ENCODE measurements at places on chromosomes 7 and 10.
A peak's percentile ranks its signal among the peaks of the same experiment; 100 is the strongest.

GRCh38 chr7:128271471-128271941, 30.4 kb downstream of the LEP start:
- peak; percentile 32 for DNase-seq

GRCh38 chr7:128867241-128867640, 4.6 kb downstream of the ATP6V1F start:
- DNase-seq, result no peak

DNA sequence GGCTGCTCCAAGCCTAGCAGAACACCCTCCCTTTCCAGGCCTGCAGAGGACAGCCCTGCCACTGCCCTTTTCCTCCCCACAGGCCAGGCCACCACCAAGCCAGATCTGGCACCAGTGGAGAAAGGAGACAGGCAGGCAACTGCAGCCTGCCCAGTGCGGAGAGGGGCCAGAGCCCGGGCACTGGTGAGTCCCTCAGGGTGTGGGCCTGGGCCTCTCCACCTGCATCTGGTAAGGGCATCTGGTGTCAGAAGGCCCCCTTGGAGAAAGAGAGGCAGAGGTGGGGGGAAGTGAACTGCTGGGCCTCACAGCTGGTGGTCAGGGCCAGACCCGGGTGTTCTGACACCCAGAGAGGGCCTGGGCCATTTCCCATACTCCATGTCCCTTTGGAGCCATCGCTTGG, 27.9 kb downstream of the ZNF783 start:
- no peak for DNase-seq

DNA sequence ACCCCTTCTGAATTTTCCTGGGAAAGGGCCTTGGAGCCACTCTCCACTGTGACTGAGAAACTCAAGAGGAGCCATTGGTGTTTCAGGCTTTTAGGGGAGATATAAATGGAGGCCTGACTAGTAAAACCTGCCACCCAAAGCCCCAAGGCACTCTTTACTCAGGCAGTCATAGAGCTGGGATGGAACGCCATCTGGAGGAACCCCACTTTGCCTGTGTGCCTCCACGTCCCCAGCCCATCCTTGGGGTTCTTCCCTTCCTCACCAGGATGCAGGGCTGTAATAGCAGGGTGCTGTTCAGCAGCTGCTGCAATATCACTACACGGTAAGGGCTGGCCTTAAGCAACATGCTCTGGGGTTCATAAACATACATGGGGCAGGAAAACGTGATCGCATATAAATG, 232.6 kb downstream of the BAMBI start:
- DNase-seq, result no peak

DNA sequence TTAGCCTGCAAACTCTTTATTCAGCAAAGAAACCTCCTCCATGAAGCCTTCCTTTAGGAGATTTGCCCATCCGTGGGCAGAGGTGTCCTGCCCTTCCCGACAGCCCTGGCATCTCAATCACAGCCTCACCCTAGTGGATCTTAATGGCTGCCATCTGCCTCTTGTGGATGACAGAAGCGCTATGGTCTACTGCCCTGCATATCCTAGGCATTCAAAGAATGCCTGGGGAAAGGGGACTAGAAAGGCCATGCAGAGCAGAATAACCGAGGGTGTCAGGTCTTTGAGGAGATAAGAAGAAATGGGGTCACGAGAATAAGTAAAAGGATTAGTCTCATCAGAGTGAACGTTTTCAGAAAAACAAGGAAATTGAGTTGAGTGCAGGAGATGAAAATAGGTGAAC, 57.7 kb upstream of the SPOCK2 start:
- peak; percentile 74 for DNase-seq

- no peak for DNase-seq
These were observed 163.8 kb upstream of the KAT6B start for GRCh38 chr10:74662635-74663034.

DNA sequence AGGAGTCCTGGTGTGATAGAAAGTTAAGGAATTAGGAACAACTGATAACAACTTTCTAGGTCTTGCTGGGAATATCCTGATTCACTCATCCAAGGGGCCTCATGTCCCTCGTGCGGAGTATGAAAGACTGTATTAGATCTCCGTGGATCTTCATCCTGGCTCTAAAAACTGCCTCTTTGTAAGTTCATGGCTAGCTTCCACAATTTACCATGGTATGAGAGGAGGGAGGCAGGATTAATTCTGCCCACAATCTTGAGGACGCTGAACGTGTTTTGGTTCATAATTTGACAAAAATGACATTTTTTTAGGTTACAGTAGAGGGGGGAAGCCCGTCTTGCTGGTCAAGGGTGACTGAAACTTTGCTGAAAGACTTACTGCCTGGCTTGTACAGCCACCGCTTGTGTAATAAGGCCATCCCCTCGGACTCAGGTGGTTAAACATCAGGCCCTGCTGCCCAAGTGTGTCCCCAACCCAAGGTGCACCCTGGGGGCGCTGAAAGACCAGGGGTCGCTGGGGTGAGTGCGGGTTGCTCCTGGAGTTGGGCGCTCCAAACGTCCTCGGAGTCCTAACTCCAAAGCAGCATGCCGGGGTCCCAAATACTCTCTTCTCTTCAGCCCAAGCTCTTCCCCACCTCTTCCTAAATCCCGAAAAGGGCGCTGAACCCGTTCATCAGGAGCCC, 733 bp downstream of the HIBADH start:
- DNase-seq, result peak; percentile 61

GRCh38 chr7:20797462-20798080, 10.9 kb upstream of the SP8 start:
- DNase-seq, result peak; percentile 77

DNA sequence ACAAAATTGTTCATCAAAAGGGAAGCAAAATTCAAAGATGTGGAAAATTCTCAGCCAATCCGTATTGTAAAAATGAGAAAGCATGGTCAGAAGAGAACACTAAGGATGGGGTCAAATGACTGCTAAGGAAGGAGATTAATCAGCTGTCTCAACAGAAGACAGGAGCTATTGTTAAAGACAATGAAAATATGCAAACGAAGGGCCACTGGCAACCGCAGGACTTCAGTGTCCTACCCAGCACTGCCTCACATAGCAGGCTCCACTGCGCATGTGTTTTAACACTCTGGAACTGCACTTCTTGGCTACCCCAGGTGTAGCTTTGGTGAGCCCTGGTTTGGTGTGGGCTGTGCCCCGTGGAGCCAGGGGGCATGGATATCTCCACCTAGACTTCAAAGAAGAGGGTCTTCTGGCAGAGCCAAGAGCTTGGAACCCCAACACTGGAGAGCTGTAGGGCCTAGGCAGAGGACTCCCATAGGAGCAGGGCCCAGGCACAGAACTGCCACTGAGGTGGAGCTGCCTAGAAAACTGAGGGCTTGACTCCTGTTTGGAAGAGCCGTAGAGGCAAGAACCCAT, 176.2 kb upstream of the GDF10 start:
- DNase-seq, result no peak

DNA sequence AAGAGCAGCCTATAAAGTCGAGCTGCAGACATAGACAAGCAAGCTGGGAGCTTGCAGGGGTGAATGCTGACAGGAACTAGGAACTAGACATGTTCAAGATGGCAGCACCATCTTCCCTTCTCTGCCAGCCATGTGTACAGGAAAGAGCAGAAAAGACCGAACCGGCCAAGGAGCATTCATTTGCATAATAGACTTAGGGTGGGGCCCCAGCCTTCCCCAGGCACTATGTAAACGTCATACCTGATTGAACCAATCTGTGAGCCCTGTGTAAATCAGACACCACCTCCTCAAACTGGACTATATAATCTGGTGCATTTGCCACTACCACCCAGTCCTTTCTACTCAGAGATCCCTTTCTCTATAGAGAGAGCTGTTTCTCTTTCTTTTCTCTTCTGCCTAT, 106.9 kb upstream of the FAM3C start:
- DNase-seq, result no peak

DNA sequence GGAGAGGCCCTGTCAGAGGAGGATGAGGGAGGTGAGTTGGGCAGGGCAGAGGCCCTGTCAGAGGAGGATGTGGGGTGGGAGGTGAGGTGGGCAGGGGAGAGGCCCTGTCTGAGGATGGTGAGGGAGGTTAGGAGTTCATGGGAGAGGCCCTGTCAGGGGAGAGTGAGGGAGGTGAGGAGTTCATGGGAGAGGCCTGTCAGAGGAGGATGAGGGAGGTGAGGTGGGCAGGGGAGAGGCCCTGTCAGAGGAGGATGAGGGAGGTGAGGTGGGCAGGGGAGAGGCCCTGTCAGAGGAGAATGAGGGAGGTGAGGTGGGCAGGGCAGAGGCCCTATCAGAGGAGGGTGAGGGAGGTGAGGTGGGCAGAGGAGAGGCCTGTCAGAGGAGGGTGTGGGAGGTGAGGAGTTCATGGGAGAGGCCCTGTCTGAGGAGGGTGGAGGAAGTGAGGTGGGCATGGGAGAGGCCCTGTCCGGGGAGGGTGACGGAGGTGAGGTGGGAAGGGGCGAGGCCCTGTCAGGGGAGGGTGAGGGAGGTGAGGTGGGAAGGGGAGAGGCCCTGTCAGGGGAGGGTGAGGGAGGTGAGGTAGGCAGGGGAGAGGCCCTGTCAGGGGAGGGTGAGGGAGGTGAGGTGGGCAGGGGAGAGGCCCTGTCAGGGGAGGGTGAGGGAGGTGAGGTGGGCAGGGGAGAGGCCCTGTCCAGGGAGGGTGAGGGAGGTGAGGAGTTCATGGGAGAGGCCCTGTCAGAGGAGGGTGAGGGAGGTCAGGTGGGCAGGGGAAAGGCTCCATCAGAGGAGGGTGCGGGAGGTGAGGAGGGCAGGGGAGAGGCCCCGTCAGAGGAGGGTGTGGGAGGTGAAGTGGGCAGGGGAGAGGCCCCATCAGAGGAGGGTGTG, 73.7 kb downstream of the INPP5A start:
- DNase-seq, result no peak

- no peak for DNase-seq
These were observed 95.5 kb downstream of the INPP5A start for GRCh38 chr10:132632851-132633684.

GRCh38 chr10:57964351-57964750, 303.3 kb downstream of the IPMK start:
- no peak for DNase-seq

DNA sequence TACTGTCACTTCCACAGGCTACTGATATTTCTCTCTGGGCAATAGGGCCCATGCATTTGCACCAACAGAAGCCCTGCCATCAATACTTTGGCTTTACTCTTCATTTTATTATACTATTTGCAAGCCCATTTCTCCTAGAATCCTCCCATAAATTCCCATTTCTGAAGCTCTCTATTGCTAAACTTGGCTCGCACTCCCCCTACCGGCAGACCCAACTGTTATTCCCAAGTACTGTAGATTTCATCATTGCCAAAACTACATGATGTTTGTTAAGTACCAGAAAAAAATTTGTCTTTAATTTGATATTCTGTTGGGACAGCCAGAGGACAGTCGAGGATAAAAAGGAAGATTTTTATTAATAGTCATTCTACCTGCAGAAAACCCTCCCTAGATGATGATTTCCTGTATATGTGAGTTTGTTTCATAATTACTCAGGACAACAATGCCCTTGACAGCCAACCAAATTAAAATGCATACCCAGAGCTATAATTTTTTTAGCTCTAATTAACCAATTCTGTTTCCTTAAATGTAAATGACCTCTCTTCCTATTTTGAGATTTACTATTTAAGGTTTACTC, 298.6 kb downstream of the REEP3 start:
- DNase-seq, result peak; percentile 77

DNA sequence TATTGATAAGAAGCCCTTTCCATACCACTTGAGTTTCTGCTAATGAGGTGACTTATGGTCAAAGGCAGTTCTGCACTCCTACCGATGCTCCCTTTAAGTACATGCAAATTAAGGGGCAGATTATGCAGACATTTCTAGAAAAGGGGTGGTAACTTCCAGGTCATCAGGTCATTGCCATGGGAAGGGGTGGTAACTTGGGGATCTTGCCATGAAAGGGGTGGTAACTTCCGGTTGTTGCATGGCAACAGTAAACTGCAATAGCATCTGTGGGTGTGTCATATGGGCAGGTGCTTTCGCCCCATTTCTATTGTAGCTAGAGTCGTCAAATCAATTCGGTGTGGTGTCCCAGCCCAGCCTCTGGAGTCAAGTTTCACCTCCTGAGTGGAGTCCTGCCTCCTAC, 150.9 kb downstream of the UBE2H start:
- DNase-seq, result peak; percentile 76

DNA sequence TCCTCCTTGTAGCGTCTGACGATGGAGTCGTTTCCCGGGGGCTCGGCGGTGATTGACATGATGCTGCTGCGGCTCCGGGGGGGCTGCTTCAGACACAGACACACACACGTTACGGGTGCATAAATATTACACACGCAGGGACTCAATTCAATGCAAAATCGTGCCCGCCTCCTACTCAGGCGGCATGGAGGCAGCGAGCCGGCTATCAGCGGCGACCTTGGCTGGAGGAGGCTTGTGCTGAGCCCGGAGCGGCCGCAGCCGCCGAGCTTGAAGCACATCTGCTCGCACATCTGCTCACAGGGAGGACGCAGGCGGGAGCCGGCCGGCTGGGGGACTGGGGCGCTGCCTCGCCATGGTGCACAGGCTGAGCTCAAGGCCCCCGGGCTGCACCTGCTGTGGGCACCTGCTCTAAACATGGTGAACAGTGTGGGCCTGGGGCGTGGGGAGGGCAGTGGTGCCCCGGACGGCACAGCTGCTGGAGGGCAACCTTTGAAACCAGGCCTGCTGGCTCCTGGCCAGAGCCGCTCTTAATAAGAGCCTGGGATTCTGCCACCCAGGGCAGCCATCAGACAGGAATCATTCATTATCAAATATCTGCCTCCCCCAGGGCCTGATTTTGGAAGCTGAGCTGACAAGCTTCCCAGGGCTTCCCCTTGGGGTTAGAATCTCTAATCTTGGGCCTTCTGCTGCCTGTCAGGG, 84.7 kb upstream of the GNA12 start:
- DNase-seq, result no peak

GRCh38 chr7:137471128-137471527, 127.6 kb upstream of the PTN start:
- no peak for DNase-seq

All from GM23338 (cell line).